Stomach (tissue), 19 donors: ENCODE measurements at places on chromosomes 2 and 18.
A peak's percentile ranks its signal among the peaks of the same experiment; 100 is the strongest.

- no peak for DNase-seq
Observed at GRCh38 chr2:73703675-73704074, 33.5 kb downstream of the TPRKB start.

DNA sequence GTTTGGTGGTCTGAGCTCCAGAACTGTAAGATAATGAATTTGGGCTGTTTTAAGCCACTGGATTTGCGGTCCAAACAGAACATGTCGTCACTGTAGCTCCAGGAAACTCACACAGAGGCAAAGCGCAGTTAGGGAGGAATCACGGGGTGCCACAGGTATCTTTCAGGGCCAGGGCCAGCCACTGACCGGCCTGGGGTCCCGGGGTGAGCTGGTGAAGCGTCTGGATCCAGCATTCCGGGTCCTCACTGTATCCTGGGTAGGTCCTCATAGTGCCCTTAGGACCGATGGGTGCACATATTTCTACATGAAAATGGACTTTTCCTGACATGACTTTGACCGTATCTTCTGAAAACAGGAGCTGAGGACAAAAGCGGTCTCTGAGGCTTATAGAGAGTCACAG lies 196.0 kb upstream of the HDAC4 start:
- DNase-seq: no peak

DNA sequence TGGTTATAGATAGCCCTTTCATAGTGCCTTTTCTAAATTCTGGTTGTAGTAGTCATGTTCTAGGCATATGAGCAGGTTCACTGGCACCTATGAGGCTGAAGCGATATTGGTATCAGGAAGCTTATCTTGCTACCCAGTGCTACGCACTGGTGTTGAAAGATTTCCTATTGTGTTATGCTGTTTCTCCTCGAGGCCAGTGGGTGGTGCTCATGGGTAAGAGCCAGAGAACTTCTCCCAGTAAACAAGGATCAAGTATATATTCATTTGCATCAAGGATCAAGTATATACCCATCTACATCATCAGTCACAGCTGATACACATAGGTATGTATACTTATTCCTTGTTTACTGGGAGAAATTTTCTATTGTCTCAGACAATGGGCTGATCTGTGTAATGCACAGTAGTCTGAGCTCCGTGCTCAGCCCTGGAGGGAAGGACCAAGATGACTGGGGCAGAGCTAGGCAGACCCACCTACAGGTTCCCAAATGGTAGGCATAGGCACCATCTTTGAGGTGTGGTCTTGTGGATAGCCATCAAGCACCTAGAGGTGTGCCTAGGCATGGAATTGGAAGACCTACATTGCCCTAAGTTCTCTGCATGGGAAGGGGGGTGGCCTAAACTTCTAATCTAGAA lies 101.2 kb upstream of the GALNT13 start:
- DNase-seq: no peak

DNA sequence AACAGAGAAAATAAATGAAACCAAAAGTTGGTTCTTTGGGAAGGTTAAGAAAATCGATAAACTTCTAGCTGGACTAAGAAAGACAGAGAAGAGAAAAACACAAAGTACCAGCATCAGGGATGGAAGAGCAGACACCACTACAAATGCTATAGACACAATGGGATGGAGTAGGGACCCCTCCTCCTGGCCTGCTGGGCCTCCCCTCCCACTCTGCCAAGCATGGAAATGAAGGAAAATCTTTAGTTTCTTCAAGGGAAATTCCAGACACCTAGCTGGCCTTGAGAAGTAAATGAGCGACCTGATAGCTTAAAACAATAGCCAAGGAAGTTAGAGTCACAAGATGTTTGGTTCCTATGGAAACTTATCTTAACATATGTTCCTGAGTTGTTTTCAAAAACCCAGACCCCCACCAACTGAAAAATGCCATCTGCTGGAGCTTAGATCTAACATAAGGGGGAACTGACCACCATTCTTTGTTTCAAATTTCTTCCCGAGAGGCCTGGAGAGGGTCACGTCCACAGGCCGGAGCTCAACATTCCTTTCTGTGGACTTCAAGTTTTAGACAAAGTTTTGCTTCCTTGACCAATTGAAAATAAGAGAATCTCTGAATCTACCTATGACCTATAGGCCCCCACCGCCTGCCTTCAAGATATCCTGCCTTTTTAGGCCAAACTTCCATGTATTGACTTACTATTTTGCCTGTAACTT lies 101.9 kb downstream of the BIN1 start:
- no peak for DNase-seq

DNA sequence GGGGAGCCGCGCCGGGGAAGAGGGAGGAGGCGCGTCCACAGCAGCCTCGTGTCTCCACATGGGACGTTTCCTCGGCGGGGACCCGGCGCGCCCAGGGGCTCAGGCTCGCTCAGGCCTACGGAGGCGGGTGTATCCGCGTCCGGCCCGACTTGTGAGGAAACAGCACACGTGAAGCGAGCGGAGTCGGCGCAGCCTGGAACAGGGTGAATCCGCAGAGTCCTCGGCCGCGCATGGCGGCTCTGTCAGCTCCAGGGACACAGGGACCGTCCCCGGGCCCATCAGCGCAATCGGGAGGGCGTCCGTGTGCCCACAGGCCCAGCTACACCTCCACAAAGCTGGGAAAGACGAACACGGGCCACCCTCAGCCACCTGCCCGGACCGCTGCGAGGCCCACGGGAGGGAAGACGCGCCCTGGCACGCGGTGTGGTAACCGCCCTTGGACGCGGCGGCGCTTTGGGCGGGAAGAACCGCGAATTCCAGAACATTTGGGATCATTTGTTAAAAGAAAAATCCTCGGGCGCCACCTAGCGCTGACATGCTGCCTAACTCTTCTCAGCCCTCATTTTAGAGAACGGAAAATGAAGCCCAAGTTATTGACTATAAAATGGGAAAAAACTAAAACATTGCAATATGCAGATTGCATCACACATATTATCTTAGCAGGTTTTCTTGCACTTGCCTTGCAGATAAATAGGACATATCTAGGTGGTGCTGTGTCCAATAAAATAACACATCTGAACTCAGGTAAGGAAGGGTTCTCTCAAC lies 40.4 kb downstream of the TMEM18 start:
- peak; percentile 77 for DNase-seq

DNA sequence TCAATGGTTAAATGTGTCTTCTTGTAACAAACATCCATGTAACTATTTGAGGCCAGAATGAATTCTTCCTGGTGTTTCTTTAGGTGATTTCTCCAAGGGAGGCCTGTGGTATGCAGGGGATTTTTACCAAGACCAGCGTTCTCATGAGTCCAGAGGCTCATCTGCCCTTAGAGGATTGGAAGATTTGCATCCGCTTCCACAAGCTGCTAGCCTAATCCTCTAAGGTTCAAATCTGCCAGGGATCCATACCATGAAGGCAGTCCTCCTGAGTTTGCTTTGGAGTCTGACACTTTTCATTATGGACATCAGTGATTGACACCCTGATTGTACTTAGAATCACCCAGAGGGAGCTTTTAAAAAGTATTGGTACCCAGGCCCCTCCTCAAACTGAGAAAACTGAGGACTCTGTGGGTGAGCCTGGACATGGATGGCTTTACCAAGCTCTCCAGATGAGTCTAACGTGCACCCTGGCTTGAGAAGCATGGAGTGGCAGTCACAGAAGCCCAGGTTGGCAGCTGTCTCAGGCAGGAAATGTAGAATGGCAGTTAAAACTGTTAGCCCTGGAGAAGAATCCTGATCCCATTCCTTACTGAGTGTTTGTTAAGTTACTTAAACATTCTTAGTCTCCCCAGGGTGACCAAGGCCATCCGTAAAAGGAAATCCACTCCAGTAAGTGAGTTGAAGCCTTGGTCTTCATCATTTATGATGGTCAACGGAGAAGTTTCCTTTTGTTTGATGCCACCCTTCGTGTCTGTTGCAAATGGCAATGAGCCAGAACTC lies 95.3 kb upstream of the RMDN2 start:
- DNase-seq: no peak

DNA sequence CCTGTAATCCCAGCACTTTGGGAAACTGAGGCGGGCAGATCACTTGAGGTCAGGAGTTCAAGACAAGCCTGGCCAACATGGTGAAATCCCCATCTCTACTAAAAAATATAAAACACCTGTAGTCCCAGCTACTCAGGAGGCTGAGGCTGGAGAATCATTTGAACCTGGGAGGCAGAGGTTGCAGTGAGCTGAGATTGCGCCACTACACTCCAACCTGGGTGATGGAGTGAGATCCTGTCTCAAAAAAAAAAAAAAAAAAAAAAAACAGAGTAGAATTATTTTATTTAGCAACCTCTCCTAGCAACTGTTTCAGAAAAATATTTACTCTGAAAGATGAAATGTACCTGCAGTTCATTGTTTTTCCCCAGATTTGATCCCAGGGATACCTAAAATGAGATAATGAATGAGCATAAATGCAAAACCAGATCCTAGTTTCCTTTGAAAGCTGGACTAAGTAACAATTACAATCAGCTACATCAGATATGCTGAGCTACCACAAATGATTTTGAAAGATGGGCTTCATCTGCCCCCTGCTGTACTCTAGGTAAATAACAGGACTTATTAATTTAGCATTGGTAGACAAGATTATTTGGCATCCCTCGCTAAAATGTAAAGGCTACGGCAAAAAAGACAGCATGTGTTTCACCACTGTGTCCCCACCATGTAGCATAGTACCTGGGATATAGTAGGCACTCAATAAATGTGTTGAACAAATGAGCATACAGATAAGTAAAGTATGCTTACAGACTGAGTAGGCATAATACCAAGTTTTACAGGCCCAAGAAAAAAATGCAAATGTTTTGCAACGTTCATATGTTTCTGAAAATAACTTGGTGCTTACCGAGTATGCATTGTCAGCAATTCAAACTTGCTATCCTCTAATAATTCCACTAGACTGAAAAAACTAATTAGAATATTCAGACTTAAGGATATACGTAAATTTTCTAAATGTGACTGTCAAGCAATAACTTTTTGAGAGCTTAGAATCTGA lies 102.5 kb downstream of the ATL2 start:
- peak; percentile 87 for DNase-seq

- no peak for DNase-seq
Observed at GRCh38 chr2:121550669-121551068, 20.0 kb downstream of the RNU4ATAC start.

- no peak for DNase-seq
Observed at GRCh38 chr2:38268691-38269327, 108.3 kb downstream of the ATL2 start.

GRCh38 chr18:45526114-45526841 lies 89.0 kb upstream of the SLC14A2 start:
- DNase-seq: no peak

DNA sequence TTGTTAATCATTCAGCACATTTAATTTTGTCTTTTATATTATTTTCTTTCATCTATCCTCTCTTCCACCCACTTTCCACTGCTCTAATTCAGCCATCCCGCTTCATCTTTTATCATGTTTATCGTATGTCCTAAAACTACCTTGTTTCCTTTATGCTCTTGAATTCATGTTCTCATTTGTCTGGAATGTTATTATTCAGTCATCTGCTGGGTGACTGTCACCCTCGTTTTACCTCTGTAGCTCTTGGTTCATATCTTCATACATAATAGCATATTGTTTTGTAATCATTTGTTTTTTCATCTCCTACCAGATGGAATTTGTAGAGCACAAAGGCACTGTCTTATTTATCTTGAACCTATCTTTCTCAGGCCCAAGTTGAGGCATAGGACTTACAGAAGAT lies 37.0 kb downstream of the SMCHD1 start:
- no peak for DNase-seq

DNA sequence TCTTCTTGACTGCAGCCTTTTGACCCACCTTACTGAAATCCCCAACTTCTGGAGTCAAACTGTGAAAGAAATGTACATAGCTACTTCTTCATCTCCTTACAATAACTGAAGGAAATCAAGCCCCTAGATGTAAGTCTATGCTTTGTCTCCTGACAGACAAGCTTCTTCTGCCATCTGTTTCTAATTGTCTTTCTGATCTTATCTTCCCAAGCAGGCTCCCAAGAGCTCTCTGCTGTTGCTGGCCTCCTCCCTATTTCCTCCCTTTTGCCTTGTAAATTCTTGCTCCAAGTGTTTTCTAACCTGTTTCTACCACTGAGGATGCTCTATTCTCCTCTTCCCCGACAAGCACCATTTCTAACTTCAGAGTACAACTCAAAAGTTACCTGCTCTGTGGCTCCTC lies 77.4 kb upstream of the OSR1 start:
- no peak for DNase-seq

DNA sequence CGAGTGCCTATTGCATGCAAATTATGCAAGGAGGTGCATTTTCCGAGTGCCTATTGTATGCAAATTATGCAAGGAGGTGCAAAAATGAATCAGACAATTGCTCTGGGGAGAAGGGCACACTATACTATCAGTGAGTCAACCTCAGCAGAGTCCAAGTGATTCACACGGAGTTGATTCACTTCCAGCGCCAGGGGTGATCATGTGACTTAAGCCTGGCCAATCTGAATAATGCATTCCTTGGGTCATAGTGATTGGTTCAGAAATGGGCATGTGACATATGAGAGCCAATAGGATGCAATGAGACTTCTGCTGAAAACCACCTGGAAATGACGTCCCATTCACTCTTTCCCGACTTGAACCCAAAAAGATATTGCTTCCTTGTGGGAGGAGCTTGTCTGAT lies 152.2 kb downstream of the DAW1 start:
- DNase-seq: no peak

GRCh38 chr2:95159690-95160449 lies at the start of gene ZNF514:
TSS of gene ZNF514 (minus strand) at chr2:95159848. CDS start at chr2:95153253, 6,595 bp downstream.
- DNase-seq: peak; percentile 95

DNA sequence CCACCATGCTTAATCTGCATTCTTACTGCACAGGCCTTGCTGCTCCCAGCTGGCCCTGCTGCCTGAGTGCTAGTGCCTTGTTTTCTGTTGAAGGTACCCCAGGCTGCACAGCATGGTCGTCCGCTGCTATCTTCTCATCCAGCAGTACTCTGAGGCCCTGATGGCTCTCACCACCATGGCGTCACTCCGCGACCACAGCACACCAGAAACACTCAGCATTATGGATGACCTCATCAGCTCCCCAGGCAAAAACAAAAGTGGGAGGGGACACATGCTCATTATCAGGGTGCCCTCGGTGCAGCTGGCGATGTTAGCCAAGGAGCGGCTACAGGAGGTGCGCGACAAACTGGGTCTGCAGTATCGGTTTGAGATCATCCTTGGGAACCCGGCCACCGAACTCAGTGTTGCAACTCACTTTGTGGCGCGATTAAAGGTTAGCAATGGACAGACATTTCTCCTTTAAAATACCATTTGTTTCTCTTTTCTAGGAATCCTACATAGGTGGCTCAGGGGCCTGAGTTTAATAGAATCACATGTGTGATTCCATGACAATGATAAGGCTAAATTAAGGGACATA lies 110.5 kb downstream of the ESCO1 start:
- no peak for DNase-seq

DNA sequence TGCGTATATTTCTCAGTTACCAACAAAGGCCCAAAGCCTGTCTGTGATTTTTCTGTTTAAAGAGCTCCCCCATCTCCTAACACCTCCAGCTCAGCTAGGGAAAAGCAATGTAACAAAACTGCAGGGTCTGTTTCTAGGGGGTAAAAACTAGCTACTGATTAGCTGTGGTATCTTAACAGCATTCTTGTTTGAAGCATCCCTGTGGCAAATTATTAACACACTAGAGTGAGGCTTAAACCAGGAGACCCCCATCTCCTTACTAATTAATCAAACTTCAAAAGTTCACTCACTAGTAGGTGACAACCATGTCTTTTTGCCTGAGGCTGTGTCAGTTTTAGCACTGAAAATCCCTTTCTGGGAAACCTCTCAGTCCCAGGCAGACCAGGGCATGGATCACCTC lies 186.2 kb upstream of the PARD3B start:
- no peak for DNase-seq

GRCh38 chr18:33844232-33844631 lies 266.2 kb downstream of the ASXL3 start:
- no peak for DNase-seq
